Activated CD8-positive, alpha-beta memory T cell treated with anti-CD3 and anti-CD28 coated beads for 4 hours (primary cell): ENCODE measurements at places on chromosomes 3 and 15.

GRCh38 chr3:67923796-67924195, 269.4 kb upstream of the SUCLG2 start:
- DNase-seq, result no peak

- DNase-seq, result no peak
Observed at GRCh38 chr3:37520907-37521341, 340.8 kb upstream of the CTDSPL start.

- DNase-seq, result no peak
Observed at GRCh38 chr15:39030291-39031070, 465.9 kb upstream of the RASGRP1 start.

- no peak for DNase-seq
Observed at GRCh38 chr15:22831473-22831872, 7.0 kb upstream of the NIPA2 start.

- DNase-seq, result no peak
Observed at GRCh38 chr3:153313302-153313965, 151.4 kb downstream of the RAP2B start.

DNA sequence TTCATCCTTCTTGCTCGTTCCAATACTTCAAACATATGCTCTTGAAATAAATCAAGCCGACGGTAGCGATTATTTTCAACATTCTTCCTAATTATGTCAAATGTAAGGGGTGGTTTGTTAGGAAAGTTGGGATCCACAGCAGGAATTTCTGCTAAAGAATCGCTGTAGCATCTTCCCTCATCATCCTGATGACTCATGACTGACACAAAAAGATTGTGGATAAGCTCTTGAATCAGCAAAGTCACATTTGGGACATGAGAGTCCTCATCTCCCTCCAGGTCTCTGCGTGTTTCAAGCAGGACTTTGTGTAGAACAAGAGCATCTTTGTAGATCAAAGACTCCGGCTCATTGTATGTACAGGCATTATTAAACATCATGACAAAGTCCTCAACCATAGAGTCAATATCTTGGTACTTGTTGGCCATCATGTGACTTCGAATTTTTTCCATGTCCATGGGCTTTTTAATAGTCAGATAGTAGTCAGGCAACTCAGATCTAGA, 73.0 kb downstream of the UQCC5 start:
- DNase-seq, result no peak

DNA sequence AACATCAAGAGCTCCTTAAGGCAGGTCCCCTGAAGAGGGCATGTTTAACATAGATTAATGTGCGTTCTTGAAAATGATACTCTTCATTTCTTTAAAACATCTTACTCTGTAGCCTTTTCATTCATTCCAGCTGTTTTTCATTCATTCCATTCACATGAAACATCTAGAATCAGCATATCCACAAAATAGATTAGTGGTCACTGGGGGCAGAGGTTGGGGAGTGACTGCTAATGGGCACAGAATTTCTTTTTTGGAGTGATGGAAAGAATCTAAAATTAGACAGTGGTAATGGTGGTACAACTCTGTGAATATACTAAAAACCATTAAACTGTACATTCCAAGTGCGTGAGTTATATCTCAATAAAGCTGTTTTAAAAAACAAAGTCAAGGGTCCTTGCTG, 15.4 kb upstream of the CXCR6 start:
- no peak for DNase-seq

DNA sequence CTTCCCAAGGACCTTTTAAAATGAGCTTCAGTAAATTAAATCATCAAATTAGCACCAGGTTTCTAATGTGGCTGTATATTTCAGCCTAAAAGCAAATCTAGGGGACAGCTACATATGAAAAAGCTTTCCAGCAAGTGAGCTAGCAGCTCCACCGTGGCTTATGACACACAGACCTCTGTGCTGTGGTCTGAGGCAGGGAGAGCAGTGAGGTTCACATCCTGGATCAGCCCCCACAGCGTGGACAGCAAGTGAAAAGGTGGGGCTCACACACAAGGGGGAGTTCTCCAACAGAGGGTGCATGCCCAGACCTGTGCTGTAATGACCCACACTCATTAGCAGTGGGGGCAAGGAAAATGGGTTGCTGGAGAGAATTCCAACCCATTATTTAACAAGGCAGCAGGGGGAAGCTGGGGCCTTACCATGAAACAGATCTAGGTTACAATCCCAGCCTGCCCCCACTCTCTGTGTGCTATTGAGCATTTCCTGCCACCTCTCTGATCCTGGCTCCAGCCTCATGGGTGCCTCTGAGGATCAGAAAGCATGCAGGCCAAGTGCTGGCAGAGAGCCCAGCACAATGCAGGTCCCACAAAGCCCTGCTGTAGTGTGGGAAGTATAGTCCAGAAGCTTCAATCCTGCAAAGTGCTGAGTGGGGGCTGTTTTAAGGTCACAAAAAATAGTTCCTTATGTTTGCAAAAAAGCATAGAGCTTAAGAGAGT, 48.2 kb downstream of the RASGRF1 start:
- no peak for DNase-seq

- no peak for DNase-seq
Observed at GRCh38 chr3:120473896-120474675, 23.3 kb upstream of the FSTL1 start.

- DNase-seq, result no peak
Observed at GRCh38 chr15:43286074-43286473, 19.3 kb upstream of the TGM5 start.

- DNase-seq, result no peak
Observed at GRCh38 chr3:107969994-107970819, 120.6 kb downstream of the CD47 start.
